Activated CD8-positive, alpha-beta T cell treated with anti-CD3 and anti-CD28 coated beads for 36 hours (primary cell): ENCODE measurements at places on chromosomes 2 and 18. TPM values are rescaled to one million over a fixed set of nuclear protein-coding genes. Genes with fewer than 3 reads are reported as not detected.
A peak's percentile ranks its signal among the peaks of the same experiment; 100 is the strongest.

DNA sequence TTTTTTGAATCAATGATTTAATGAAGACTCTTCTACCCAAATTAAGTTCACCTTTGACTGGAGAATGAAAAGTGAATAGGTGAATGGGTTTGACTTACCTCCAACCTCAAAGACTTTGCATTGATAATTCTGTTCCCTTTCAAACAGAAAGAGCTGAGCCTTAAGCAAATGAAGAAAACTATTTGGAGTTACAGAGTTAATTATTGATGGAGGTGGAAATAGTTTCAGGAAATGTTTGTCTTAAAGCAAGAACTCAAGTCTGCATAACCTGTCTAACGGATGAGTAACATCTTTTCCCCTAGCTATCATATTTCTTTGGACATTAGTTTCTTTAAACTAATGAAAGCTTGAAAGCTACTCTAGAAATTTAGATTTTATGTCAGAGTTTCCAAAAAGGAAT, 166.5 kb downstream of the CERS6 start:
- no peak for DNase-seq
- H3K27ac ChIP-seq: no peak overlapping the region
- no peak overlapping the region for H3K4me3 ChIP-seq
- no peaks in the 10 kb centered on the region for H3K36me3 ChIP-seq

- no peaks in the 10 kb centered on the region for H3K4me1 ChIP-seq
- H3K4me3 ChIP-seq: no peak overlapping the region
- no peak for DNase-seq
- no peaks in the 10 kb centered on the region for H3K27me3 ChIP-seq
- H3K36me3 ChIP-seq: no peaks in the 10 kb centered on the region
Measured at GRCh38 chr2:126877041-126877440, 21.6 kb upstream of the TEX51 start.

- H3K36me3 ChIP-seq: no peaks in the 10 kb centered on the region
- H3K4me3 ChIP-seq: no peak overlapping the region
- no peak for DNase-seq
- H3K27me3 ChIP-seq: no peaks in the 10 kb centered on the region
- H3K4me1 ChIP-seq: no peaks in the 10 kb centered on the region
Measured at GRCh38 chr2:7633566-7634153, 716.4 kb downstream of the RNF144A start.

Gene EVX2
- not detected for total RNA-seq

Gene GPR155
- 13.3 TPM for total RNA-seq

DNA sequence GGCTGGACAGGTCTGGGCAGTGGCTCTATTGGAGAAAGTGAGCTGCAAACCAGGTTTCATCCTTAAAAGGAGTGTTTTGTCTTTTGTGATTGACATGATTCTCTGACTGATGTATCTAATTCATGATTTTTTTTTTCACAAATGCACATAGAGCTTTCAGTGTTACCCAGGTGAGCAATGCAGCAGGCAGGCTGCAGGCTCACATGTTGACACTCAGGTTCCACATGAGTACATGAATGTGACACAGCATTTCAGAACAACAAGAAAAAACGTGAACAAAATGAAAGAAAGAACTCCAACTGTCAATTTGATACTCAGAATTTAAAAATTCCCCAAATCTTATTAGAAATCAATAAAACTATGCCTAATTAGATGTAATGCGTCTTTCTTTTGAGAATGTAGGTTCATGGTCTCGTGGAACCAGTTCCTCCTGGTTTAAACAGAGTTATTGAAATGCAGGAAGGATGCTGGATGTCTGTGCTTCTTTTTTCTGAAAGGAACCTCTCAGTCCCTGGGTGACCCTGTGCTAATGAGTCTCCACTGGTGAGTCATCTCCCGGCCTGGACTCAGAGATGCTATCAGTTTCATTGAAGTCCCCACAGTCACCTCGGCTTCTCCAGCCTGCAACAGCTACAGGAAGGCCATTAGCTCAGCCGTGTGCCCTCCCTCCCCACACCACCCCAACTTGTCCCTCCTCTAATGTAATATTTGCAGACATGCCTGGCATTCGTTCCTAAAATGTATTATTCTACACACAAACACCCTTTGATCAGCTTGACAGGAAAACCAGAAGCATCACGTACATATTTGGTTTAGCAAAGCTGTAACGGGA, 430.4 kb downstream of the LPIN1 start:
- H3K27ac ChIP-seq: no peak overlapping the region
- DNase-seq: peak; percentile 68
- H3K36me3 ChIP-seq: peaks cover 1% of the 10 kb centered on the region
- peaks cover 37% of the 10 kb centered on the region for H3K4me1 ChIP-seq
- no peaks in the 10 kb centered on the region for H3K27me3 ChIP-seq
- no peak overlapping the region for H3K4me3 ChIP-seq

GRCh38 chr18:26255695-26256622, 29.7 kb downstream of the TAF4B start:
- no peak overlapping the region for H3K27ac ChIP-seq
- no peaks in the 10 kb centered on the region for H3K36me3 ChIP-seq
- H3K27me3 ChIP-seq: no peaks in the 10 kb centered on the region
- no peak for DNase-seq

GRCh38 chr2:6211236-6211635, 519.1 kb downstream of the SOX11 start:
- no peaks in the 10 kb centered on the region for H3K36me3 ChIP-seq
- H3K27me3 ChIP-seq: no peaks in the 10 kb centered on the region
- H3K4me3 ChIP-seq: no peak overlapping the region

- no peaks in the 10 kb centered on the region for H3K36me3 ChIP-seq
- no peak overlapping the region for H3K27ac ChIP-seq
- no peak overlapping the region for H3K4me3 ChIP-seq
- no peaks in the 10 kb centered on the region for H3K4me1 ChIP-seq
- peaks cover 12% of the 10 kb centered on the region for H3K27me3 ChIP-seq
Measured at GRCh38 chr2:29278966-29279365, 163.8 kb downstream of the CLIP4 start.

Gene GRB14
- total RNA-seq: not detected

Gene FAM98A
- 52.3 TPM for total RNA-seq

DNA sequence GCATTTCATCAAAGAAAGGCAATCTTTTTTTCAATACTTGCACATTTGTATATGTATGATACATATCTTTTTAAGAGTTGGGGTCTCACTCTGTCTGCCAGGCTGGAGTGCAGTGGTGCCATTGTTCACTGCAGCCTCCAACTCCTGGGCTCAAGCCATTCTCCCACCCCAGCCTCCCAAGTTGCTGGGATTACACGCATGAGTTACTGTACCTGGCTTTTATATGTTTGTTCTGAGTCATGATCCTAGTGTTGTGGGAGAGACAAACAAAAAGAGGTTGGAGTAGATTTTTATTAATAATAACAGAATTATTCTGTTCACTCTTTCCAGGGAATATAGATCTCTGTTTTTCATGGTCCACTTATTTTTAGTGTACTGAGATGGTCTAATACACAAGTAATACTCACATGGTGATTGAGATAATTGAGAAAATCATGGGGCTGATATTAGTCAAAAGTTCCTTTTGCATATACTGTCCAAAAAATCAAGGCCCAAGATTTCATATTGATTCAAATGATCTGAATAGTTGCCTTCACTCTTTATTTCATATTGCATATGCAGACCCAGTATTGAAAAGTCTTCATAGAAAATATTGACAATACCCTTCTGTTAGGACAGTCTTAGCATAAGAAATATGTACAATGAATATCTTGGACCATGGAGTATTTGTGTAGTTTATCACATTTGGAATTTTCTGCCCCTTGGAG, 138.3 kb downstream of the FMNL2 start:
- peaks cover 4% of the 10 kb centered on the region for H3K4me1 ChIP-seq
- DNase-seq: no peak
- H3K27me3 ChIP-seq: peaks cover 2% of the 10 kb centered on the region
- no peak overlapping the region for H3K27ac ChIP-seq
- H3K4me3 ChIP-seq: no peak overlapping the region
- H3K36me3 ChIP-seq: no peaks in the 10 kb centered on the region

DNA sequence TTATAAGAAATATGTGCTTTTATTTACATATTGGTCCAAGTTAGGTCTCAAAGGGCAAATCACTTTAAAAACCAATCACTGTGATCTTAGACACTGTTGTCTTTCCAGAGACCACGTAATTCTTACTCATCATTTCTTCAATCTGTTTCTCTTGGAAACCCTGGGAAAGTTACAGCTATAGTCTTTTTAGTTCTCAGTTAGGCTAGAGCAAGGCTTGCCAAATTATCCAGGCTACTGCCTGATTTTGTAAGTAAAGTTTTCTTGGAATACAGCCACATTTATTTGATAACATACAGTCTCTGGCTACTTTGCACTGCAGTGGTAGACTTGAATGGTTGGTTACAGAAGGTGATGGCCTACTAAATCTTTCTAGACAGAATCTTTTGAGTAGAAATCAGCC, 106.0 kb downstream of the KIAA1328 start:
- no peak overlapping the region for H3K4me3 ChIP-seq
- no peak for DNase-seq

Gene TCF23
- total RNA-seq: not detected
